ENCODE measurements at places on chromosomes 7 and 10.

DNA sequence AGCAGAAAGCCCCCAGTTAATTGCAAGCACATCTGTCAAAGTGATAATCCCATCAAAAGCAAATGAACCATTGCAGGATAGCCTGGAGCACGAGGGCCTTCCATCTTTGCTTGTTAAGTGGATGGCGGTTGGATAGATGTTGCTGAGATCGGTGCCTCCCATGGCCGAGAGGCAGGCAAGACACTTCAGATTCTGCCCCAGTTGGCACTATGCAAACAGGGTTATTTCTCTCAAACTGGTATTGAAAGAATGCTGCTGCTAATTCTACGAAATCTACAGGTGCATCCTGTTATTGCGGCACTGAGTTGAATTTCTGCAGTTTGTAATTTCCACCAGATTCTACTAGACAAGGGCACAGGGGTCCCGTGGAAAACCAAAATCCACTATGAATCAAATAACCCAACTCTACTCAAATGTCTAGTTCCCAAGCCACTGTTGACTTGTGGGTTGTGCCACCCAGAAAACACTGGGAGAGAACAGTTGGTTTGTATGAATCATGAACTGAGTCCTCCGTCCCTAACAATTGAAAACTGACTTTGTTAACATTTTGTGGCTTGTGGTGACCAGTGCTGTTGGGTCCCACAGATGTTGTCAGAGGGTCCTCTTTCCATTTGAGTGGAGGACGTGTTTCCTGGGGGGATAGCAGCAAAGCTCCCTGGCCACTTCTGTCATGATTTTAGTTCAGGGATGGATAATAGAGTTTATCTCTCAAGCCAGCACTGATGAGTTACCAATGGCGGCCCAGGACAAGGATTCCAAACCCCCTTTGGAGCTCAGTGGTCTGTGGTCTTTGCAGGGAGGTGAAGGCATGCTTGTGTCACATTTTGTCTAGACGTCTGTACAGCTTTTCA, 7.1 kb upstream of the IL2RA start:
- no peak for DNase-seq

DNA sequence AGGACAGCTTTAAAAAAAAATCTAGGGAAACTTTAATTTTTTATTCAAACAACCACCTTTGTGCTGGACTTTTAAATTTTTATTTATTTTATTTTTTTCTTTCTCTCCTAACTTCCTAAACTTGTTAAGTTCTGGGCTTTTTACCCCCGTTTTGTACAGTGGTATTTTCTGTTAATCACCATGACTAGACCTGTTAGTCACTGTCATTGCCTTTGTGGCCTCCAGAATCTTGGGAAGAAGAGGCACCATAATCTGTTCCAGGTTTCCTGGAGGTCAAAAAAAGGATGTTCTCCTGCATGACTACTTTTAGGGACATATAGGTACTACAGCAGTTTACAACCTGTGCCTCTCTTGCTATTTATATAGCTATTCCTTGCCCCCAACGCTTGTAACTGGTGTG, 31.1 kb upstream of the DDX50 start:
- DNase-seq: no peak

DNA sequence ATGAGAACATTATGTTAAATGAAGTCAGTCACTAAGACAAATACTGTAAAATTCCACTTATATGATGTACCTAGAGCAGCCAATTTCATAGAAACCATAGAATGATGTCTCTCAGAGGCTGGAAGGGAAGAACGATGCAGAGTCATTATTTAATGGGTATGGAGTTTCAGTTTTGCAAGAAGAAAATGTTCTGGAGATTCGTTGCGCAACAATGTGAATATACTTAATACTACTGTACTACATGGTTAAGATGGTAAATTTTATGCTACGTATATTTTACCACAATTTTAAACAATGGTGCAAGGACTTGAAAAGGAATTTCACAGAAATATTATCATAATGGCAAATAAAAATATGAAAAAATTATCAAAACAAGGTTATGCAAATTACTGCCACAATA, 972.6 kb downstream of the KCNMA1 start:
- DNase-seq: no peak

DNA sequence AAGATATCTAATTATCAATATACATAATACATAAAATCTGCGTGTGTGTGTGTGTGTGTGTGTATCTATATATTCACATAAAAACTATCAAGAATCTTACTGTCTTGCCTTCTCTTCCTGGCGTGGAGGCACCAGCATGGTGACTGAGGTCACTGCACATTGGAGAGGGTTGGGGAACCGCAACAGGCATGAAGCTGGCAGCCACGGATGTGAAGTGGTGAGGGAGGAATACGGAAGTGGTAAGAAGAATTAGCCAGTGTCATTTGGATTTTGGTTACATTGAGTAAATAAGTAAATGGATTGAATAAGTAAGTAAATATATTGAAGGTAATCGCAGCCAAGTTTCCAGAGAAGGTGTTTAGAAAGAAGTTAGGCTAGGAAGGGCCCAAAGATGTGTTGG, 85.1 kb downstream of the TRIM24 start:
- DNase-seq: no peak

- no peak for DNase-seq
These were observed 109.7 kb downstream of the SLIT1 start for GRCh38 chr10:97075961-97076525.

GRCh38 chr10:60597513-60597912, 180.8 kb upstream of the CDK1 start:
- no peak for DNase-seq

GRCh38 chr7:98641646-98642500, 24.8 kb downstream of the NPTX2 start:
- DNase-seq: no peak

- no peak for DNase-seq
These were observed 93.6 kb downstream of the NKX6-2 start for GRCh38 chr10:132692311-132692710.

- DNase-seq: no peak
These were observed 170.5 kb upstream of the ADO start for GRCh38 chr10:62633976-62634375.

DNA sequence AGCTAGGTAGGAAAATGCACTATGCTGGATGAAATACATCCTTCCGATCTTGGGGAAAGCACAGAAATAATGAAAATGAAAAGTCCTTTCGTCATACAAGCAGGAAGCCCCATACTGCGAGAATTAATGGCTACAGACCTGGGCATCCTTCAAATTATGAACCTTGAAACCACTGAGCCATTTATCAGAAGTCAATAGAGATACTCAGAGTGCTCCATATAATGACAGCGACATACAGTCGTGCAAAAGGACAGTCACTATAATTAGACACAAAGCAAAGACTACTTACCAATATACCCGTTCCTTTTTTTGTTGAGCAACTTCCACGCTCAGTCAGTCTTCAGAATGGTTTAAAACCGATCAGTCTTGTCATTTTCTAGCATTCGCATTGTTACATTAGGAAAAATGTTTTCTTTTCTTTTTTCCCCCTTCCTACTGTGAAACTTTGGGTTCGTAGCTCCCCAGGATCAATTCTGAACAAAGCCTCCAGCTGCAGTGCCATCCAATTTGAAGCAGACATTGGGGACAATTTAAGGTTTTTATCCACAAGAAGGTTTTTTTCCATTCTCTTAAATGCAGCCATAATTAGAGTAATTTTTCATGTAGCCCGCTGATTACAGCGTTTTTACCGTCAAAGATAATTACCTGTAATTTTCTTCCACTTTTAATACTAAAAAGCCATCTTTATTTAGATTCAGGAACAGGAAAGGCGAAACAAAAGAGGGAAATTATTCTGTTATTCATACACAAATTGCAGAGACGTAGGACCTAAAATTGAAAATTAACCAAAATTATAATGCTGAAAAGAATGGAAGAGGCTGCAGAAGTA, 6.4 kb downstream of the DLX6 start:
- no peak for DNase-seq

GRCh38 chr10:49654036-49654693, 25.3 kb upstream of the C10orf53 start:
- DNase-seq: no peak

GRCh38 chr7:111190804-111191203, 99.9 kb downstream of the LRRN3 start:
- DNase-seq: no peak

GRCh38 chr10:123879606-123880257, 11.9 kb downstream of the CPXM2 start:
- DNase-seq: no peak

- DNase-seq: no peak
These were observed at the start of gene ANKRD30A for GRCh38 chr10:37125191-37125732. ANKRD30A (plus strand) TSS chr10:37125598; CDS start chr10:37125788, 190 bp downstream.

GRCh38 chr10:50219646-50220045, 31.7 kb downstream of the ASAH2 start:
- no peak for DNase-seq

GRCh38 chr10:48384699-48384982, 78.2 kb downstream of the MAPK8 start:
- DNase-seq: no peak

DNA sequence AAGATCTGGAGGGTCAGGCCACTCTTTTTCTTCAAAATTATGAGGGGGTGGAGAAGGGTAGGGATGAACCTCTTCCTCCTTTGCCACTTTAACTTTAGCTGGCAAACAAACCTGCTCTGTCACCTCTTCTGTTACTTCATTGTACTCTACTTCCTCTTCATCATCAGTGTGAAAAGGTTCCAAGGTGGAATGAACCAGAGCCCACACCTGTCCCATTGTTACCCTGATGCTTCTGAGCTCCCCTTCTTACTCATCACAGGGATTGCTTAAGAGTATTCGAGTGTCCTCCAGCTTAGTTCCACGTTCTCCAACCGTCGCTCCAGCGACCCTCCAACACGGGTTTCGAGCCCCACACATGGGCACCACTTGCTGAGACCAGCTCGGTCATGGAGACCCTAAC, 5.2 kb downstream of the MRPS24 start:
- no peak for DNase-seq

- no peak for DNase-seq
These were observed 618.1 kb downstream of the SORCS3 start for GRCh38 chr10:105259201-105259600.

DNA sequence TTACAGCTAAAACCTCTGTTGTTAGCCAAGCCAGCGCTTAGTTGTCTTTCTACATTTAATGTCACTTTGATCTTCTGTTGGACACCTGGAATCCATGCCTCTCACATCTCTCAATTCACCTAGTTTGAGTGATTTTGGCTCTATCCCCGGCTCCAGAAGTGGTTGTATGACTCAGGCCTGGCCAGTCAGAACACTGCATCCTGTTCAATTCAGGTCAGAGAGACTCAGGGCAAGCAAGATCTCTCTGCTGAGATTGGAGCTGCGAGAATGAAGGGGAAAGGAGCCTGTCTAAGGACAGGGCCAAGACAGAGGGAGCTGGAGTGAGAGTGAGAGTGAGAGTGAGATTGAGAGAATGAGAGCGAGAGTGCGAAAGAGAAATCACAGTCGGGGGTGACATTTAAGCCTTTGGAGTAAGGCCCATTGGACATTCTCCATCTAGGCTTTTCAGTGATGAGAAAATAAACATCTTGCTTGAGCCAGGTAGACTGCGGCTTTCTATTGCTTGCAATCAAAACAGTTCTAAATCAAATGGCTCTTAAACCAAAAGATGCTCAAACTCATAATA, 83.3 kb upstream of the DYNC1I1 start:
- DNase-seq: no peak

GRCh38 chr10:61994405-61995219, 93.1 kb downstream of the ARID5B start:
- DNase-seq: no peak

DNA sequence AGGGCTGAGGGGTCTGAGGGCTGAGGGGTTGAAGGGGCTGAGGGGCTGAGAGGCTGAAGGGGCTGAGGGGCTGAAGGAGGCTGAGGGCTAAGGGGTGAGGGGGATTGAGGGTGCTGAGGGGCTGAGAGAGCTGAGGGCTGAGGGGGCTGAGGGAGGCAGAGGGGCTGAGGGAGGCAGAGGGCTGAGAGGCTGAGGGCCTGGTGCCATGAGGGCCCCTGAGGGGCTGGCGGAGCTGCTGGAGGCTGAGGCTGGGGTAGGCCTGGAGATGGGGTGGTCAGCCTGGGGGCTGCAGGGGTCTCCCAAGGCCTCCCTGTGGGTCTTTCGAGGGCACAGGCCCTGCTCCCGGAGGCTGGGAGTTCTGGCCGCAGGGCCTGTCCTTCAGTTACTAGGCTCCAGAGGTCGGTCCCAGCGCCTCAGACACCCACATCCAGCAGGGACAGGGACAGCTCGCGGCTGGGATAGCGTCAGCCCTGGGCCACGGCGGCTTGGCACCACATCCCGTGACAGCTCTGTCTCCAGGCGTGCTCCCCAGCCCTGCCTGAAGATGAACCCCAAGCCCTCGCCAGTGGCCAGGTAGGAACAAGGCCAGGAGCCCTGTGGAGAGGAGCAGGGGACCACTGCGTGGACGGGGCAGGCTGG, 16.9 kb downstream of the MYO1G start:
- no peak for DNase-seq

- DNase-seq: no peak
These were observed 169.7 kb downstream of the RNLS start for GRCh38 chr10:88413412-88413811.

- DNase-seq: no peak
These were observed 2.5 kb downstream of the UFSP1 start for GRCh38 chr7:100886936-100887515.

DNA sequence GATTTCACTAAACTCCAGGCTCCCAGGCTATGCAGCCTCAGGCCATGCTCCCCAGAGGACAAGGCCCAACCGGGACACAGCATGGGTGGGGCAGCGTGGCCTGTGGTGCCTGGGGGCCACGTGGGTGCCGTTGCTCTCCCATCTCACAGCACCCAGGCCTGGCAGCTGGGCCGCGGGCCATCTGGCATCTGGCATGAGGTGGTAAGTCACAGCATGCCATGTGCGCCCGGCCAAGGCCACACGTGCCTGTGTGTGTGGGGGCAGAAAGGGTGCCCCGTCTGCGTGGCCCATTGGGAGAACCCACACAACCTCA, 204.1 kb downstream of the EBF3 start:
- DNase-seq: no peak

DNA sequence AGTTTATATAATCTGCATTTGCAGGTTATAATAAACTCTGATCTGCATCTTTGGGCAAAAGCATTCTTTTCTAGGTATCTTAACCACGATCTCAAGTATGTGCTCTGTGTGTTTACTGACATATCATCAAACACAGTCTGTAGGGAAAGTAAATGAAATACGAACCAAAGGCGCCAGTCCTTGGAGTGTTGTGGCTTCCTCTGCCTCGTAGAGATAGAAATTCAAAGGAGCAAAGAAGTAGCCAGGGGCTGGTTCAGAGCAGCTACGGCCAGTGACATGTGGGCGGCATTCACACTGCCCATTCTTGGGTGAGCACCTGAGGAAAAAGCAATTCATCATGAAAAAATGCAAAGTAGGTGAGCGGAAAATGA, 38.7 kb downstream of the LAMB4 start:
- DNase-seq: no peak

- no peak for DNase-seq
These were observed 74.1 kb upstream of the PARD3 start for GRCh38 chr10:34889004-34889869.

GRCh38 chr7:26515314-26515842, 223.7 kb downstream of the SNX10 start:
- DNase-seq: no peak

All from activated T-cell treated with anti-CD3 and anti-CD28 coated beads for 4 hours (primary cell).